SK-N-DZ (cell line): ENCODE measurements at places on chromosomes 4 and X.
A peak's percentile ranks its signal among the peaks of the same experiment; 100 is the strongest.

DNA sequence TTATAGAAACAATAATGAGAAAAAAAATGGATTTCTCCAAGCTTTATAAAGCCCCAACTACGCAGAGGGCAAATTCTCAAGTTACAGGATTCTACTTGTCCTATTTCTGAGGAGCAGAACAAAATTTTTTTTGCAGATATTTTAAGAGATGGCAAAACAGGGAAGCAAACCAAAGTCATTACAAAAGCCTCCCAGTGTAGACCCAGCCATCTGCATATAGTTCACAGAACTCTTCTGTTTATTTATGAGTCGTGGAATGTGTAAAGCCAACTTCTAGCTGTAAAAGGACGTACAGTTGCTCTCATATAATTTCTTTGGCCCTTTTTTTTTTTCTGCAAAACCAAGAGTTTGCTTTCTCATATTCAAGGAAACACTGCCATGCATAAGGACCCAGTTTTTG lies 120.4 kb downstream of the PCDH7 start:
- no peak for DNase-seq

GRCh38 chrX:68533656-68534055 lies 34.8 kb downstream of the YIPF6 start:
- no peak for DNase-seq

- DNase-seq, result no peak
Measured at GRCh38 chrX:55524487-55524886, 34.8 kb upstream of the USP51 start.

DNA sequence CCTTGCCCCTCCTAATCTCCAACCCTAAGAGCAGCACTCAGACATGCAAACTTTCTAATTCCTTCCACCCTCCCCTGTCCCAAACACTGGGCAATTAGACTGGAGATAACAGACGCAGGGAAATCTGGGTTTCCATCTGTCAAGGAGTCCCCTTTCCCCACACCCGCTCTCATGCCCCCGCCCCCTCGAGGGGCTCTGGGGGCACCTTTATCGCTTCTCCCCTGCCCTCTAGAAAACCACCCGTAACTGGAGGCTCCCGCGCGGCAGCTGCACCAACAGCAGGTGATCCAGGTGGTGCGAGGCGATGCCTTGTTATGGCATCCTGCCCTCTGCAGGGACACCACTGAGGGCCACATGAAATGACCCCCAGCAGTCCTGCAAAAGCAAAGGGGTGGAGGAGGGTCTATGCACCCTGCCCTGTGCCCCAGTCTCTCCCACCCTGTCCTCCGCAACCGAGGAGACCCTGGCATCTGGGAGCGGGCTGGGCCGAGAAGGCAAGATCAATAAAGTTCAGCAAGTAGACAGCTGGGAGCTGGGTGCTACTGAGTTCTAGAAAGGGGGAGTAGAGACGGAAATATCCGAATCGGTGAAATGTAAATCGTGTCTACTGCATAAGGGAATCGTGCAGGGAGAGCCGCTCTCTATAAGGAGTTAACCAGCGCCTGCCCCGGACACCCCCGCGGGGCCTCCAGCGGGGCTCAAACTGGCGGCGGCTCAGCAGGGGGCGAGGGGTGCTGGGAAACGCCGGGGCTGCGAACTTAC lies 1.6 kb downstream of the KCTD8 start:
- peak; percentile 28 for DNase-seq

DNA sequence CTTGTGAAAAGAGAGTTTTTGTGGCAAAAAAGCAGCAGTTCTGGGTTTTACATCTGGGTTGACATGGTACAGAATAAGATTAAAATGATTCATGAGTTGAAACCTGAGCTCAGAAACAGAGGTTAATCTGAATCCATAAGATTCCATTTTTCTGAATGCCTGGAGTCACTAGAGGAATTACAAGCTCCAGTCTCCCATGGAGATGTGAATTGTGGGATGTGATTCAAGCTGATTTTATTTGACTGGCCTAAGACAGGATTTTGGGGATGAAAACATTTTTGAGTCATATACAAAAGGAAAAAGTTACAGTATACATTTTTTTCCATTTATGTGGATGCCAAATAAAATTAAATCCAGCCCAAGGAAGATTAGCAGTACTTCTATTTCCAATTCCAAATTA lies 161.1 kb downstream of the RBM46 start:
- no peak for DNase-seq

DNA sequence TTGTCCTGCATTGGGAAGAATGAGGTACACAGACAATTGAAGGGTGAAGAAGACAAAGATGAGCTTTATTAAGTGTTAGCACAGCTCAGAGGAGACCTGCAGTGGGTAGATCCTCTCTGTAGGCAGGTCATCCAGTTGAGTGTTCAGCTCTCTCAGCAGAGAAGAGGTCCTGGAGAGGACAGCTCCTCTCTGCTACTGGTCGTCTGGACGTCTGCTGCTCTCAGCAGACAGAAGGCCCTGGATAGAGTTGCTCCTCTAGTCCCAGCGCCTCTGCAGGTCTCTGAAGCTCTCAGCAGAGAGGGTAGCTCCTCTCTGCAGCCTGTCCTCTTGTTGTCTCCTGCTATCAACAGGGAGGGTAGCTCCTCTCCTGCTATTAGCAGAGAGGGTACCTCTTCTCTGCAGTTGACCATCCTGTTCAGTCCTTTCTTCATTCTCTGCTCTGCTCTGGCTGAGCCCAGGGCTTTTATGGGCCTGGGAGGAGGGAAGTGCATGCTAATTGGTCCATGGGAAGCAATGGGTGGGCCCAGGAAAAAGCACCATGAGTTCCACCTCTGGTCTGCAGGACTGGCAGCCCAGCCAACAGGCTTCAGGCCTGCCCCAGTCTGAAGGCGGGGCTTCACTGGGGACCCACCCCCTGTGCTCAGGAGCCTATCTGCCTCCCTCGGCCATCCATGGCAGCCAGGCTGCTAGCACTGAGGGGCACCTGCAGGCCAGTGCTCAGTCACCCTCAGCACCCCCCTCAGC lies 54.1 kb upstream of the IBSP start:
- no peak for DNase-seq

- DNase-seq, result no peak
Measured at GRCh38 chr4:102627831-102628523, 126.8 kb downstream of the NFKB1 start.

DNA sequence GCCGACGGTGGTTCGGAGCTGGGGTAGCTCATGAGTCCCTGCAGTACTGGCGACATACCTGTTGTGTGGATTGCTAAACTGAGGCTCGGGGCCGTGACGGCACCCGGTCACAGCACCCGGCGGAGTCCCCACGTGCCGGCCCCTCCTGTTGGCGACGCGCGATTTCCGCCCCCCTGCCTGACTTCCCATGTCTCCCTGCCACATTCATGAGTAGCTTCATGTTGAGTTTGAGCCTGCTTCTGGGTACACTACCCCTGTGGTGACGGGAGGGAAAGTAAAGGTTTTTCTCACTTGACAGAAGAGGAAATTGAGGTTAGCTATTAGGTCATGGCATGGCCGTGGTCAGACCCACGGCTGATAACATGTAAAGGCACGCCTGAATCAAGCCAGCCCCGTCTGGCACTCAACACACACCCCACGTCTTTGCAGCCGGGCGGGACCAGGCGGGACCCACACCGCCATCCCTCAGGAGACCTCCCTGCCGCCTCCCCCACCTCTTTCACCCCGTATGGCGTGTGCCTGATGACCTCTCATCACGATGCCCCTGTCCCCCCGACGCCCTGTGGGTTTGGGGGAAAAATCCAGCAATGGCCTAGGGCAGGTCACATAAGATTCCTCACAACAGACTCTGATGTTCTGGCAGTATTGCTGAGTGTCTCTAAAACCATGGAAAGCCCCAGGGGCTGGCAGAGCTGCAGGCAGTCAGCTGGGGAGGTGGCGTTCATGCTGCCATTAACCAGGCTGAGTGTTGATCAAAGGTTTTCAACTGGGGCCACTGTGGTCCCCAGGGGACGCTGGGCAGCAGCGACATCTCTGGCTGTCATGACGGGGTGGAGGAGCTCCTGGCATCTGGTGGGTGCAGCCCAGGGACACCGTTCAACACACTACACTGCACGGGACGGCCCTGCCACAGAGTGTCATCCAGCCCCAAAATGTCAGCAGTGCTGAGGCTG lies 29.2 kb downstream of the P2RY8 start:
- no peak for DNase-seq

GRCh38 chrX:135354288-135354687 lies 45.0 kb downstream of the ETDC start:
- no peak for DNase-seq

DNA sequence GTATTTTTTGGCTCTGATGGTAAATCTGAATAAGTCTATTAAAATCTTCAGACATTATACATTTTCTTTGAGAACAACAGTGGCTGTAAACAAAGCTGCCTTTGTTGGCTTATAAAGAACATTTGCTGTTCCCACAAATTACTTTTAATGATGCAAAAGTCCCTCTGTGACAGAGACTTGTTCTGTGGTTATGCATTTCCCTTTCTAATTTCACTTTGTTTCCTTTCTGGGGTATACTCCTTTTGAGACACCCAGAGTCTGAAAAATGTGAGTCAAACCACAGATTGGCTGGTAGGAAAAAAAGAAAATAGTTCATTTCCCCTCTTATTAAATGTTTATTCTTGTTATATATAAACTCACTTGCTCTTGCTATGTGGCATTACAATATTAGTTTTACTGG lies 402.4 kb downstream of the PACRGL start:
- no peak for DNase-seq

DNA sequence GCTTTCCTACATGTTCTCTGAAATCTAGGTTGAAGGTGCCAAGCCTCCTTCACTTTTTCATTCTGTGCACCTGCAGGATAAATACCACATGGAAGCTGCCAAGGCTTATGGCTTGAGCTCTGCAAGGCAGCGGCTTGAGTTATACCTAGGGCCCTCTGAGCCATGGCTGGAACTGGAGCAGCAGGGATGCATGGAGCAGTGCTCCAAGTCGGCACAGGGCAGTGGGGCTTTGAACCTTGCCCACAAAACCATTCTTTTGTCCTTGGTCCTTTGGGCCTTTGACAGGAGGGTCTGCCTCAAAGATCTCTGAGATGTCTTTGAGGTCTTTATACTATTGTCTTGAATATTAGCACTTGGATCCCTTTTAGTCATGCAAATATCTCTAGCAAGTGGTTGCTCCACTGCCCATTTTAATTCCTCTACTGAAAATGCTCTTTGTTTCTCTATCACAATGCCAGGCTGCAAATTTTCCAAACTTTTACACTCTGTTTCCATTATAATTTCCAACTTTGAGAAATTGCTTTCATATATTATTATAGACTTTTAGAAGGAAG lies 536.2 kb upstream of the KLHL4 start:
- no peak for DNase-seq

DNA sequence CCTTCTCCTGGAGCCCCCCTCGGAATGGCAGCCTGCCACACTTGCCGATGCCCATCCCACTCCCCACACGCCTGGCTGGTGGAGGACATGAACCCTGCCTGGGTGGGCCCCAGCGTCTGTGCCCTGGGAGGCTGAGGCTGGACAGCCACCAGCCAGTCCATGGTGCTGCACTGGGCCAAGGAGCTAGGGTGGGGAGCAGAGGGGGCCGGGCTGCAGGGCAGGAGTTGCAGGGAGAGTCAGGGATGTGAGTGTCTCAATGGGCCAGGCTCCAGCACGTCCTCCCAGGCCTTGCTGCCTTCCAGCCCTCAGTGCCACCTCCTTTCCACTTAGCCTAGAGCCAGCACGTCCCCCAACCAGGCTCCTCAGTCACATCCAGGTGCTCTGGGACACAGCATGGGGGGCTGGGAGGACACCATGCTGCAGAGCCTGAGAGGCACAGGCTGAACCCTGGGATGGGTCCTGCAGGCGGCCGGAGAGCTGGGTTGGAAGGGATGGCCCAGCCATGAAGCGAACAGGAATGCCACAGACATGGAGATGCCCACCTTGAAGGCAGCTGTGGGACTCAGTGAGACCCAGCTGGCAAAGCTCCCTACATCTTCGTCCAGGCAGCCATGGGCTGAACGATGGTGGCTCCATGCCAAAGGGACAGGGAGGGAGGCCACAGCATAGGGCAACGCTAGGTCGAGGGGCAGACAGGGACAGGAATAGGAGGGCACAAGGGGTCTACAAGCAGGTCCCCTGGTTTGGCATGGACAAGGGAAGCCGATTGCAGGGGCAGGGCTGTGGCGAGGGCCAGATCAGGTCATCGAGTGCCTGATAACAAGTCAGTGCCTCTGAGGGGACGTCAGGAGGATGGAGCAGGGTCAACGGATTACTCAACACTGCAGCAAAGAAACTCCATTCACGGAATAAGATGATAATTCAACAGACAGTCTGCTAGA lies 30.1 kb upstream of the MXD4 start:
- DNase-seq, result no peak
